ENCODE measurements at places on chromosomes 11 and 22.

GRCh38 chr11:65781962-65782815 lies 1.4 kb upstream of the AP5B1 start:
- no peak for DNase-seq

DNA sequence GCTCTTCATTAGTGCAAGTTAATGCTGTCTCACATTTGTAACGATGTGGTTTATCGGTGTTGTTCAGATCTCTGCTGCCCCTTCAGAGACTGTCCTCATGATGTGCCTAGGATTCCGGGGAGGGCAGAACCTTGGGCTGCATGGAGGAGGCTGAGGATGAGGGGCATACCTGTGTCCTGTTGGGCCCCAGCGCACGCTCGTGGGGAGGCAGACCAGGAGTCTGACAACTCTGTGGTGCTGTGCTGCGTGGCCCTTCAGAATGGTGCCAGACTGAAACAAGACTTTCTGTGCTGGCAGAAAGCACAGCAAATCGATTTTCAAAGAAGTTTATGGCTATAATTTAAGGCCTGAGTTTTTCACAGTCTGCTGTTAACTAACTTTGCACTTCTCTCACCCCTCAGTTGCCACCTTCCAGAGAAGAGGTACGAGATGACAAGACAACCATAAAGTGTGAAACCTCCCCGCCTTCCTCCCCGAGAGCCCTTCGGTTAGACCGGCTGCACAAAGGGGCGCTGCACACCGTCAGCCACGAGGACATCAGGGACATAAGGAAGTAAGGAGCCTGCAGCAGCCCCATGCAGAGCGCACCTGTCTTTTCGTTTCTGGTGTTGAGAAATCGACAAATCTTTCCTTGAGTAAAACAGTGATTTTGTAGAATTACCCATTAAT lies 44.3 kb upstream of the CTTN start:
- DNase-seq = no peak

DNA sequence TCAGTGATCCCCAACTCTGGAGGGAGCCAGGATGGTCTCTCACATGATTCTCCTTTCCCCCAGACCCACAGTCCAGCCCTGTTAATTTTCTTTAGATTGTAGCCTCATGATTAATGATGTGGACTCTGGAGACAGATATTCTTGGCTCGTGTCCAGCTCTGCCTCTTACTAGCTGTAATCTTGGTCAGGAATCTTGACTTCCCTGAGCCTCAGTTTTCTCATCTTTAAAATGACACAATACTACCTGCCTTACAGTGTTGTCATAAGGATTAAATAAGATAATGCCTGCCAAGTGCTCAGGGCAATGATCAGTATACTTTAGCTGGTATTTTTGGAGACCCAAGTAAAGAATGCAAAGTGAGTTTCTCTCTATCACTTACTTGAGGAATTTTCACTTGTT lies 60.0 kb downstream of the SPECC1L start:
- no peak for DNase-seq

- no peak for DNase-seq
Measured at GRCh38 chr11:122816761-122817520, 21.4 kb upstream of the CRTAM start.

DNA sequence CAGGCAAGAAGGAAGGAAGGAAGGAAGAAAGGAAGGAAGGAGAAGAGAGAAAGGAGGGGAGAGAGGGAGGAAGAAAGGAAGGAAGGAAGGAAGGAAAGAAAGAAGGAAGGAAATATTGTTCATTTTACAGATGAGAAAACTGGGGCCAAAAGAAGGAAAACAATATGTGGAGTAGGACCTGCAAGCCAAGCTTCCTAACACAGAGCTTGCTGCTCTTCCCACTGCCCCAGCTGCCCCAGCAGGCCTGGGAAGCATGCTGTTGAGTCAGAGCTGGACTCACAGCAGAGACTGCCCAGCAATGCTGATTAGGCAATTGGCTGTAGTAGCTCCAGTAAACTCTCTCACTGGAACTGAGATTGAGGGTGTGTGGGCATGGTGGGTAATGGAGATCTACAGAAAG lies 42.6 kb upstream of the SMCO4 start:
- no peak for DNase-seq

DNA sequence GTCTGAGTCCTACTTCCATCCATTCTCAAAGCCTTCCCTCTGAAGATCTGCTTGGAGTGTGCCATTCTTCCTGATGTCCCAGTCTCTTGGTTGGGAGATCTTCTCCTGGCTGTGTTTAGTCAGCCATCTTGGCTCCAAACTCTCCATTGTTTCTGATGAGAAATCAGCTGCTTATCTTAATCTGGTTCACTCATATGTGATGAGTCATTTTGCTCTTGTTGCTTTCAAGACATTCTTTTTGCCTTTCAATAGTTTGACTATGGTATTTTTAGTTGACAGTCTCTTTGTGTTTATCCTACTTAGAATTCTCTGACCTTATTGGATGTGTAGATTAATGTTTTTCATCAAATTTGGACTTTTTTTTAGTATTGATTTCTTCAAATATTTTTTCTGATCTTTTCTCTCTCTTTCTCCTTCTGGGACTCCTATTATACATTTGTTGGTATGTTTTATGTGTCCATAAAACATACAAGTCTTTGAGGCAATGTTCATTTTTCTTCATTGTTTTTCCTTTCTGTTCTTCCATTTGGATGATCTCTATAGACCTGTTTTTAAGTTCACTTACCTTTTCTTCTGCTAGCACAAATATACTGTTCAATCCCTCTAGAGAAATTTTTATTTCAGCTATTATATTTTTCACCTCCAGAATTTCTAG lies 77.2 kb upstream of the CLPB start:
- no peak for DNase-seq

- peak; percentile 62 for DNase-seq
Measured at GRCh38 chr11:9263840-9264315, 1.3 kb downstream of the DENND5A start.

GRCh38 chr11:46676436-46677158 lies 23.8 kb downstream of the ARHGAP1 start:
- no peak for DNase-seq

DNA sequence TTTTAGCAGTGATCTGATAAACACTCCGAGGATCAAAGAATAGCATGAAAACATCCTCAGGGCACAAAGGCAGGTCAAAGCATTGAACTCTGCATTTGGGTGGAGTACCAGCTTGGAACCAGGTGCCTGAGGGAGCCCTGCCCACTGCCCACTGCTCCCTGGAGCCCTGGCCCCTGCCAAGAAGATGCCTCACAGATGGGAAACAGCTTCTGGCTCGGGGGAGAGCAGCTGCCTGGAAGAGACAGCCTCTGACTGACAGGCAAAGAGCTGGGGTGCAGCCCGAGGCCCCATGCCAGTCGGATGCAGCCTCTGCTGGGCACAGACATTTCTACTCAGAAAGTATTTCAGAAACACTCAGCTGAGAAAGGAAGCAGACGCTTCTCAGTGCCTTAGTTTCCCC lies 13.2 kb downstream of the LMO1 start:
- no peak for DNase-seq

- DNase-seq = no peak
Measured at GRCh38 chr11:44885065-44885810, 65.4 kb downstream of the TP53I11 start.

GRCh38 chr11:57426439-57426928 lies 437 bp downstream of the SLC43A3 start:
- peak; percentile 25 for DNase-seq

DNA sequence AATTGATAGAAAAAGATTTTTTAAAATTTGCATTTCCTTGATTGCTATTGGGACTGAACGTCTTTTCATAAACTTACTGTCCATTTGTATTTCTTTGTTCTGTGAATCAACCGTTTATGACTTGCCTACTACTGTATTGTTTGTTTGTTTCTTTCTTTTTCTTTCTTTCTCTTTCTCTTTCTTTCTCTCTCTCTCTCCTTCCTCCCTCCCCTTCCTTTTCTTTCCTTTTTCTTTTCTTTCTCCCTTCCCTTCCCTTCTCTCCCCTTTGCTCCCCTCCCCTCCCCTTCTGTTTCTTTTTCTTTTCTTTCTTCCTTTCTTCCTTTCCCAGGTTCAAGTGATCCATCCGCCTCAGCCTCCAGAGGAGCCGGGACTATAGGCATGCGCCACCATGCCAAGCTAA lies 46.9 kb downstream of the NF2 start:
- DNase-seq = no peak

- no peak for DNase-seq
Measured at GRCh38 chr11:66720223-66720898, 8.7 kb downstream of the SPTBN2 start.

- DNase-seq = no peak
Measured at GRCh38 chr11:119525180-119525866, 102.4 kb upstream of the THY1 start.

DNA sequence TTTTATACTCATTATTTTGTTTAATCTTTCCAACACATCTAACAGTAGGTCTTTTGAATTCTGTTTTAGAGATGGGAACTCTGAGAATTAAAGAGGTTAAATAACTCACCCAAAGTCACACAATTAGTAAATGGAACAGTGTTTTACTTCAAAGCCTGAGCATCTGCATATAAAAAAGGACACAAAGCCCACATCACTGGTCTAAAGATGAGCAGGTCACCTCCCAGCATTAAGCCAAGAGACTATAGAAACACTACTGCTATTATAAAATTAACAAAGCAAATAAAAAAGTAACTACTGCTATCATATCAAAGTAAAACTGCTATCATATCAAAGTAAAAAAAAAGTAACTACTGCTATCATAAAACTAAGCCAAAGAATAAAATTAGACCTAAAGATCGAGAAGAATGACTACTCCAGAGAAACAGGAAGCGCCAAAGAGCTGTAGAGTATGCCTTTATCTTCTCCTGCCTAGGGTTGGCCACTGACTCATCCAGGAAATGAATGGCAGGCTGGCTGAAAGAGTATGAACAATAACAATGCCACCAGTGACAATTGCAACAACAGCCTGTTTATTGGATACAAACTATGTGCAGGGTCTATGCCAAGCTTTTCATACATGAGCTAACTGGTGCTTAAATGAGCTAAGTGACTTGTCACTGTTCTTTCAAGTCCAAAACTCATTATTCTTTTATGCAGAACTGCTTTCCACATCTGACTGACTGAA lies 1153.0 kb upstream of the TENM4 start:
- DNase-seq = no peak

DNA sequence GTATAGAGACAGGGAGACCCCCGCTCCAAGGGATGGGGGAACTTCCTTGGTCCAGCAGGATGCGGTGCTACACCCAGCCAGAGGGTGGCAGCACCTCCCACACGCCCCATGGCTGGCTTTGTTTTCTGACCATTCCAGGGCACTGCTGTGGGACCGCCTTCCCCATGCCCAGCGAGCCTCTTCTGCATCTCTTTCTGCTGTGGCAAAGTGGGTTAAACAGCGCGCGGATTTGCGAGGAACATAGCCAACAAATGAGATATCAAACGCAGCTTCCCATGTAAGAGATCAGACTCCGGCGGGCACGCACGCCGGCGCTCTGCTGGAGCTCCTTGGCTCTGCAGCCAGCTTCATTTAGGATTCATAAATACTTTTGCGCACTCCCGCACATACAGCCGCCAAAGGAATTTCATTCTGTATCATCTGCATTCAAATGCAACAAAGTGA lies 485.8 kb upstream of the CADM1 start:
- DNase-seq = no peak

GRCh38 chr22:26608129-26608528 lies 9.7 kb downstream of the CRYBB1 start:
- no peak for DNase-seq

- DNase-seq = no peak
Measured at GRCh38 chr11:126136507-126136906, 73.8 kb upstream of the CDON start.

- no peak for DNase-seq
Measured at GRCh38 chr22:29839039-29839438, 965 bp upstream of the ASCC2 start.

DNA sequence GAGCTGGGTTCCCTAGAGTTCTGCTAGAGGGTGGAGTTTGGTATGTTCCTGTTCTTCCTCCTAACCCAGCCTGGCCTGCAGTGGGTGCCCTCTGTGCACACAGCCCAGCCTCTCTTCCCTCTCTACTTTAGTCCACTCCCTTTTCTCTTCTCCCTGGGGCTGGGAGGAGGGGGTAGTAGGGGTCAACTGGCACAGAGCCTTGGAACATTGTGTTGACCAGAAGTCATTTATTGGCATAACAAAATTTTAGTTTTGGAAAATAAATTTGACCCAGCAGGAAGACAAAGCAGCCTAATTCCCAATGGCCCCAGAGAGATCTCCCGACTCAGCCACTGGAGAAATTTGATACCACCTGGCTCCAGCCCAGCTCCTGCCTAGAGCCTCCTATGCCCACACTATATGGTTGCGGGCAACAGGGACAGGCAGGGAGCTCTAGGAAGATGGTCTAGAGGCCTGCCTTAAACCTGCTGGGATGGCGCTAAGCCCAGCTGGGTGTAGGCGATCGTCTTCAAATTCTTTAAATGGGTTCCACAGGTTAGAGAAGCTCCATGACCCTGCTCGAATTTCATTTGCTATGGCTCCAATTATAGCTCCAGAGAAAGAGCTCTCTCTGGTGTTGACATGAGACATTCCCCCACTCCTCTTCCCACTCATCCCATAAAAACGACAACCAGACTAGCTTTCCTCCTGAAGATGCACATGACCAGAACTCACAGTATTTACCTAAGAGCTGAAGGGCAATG lies 9.9 kb downstream of the PCSK7 start:
- no peak for DNase-seq

- no peak for DNase-seq
Measured at GRCh38 chr22:46107089-46107664, 43.1 kb upstream of the PPARA start.

- no peak for DNase-seq
Measured at GRCh38 chr11:132048040-132048439, 677.6 kb downstream of the NTM start.

DNA sequence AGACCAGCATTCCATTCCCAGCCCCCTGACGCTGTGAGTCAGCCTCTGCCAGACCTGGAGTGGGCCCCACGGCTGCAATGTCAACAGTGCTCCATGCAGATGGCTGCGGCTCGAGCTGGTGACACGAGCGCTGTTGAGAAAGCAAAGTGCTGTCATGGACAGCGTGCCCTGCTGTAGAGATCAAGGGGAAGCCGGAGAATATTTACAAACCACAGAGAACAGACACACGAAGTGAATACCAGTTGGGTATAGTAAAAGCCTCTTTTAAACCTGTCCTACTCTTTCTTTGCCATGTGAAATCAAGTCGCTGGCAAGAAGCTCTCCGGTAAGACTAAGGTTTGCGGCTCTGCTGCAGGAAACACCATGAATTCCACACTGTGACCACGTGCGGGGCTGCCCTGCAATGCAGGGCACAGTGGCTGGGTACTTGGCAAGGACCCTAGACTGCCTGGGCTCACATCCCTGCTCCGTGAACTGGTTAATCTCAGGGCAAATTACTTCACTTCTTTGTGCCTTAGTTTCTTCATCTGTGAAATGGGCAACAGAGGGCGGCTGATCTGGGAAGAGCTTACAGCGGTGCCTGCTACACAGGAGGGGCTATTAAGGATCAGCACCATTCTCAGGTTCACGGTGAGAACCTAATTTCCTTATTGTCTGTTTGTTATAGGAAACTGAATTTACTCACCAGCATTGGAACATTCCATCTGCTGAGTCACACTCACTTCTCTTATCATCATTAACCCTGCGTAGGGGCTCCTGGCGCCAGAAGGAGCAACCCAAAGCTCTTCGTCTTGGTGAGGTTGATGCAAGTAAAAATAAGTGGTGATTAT lies 27.8 kb upstream of the ELFN2 start:
- no peak for DNase-seq

GRCh38 chr22:24285245-24285644 lies 14.6 kb downstream of the SPECC1L start:
- DNase-seq = no peak

All from activated naive CD4-positive, alpha-beta T cell treated with anti-CD3 and anti-CD28 coated beads, Interleukin-2, amount 50 U/mL, for 16 hours (primary cell).